ENCODE measurements at places on chromosomes 16 and 17.

GRCh38 chr16:73018821-73019456 is 29.0 kb downstream of the ZFHX3 start:
- DNase-seq, result no peak

DNA sequence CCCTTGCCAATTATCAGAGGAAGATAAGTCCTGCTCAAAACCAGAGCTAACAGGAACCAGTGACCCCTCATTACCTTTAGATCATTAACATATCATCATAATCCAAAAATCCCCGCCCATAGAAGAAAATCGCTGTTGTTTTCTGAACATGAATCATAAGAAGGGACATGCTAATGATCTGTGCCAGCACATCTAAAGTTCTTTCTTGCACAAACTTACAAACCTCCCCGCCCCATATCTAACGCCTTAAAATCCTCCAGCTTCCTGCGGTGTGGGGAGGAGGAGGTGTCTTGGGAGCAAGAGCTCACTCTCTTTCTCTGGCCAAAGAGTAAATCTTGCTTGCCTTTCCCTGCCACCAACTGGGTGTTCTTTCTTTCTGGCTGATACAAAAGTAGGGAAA is 78.3 kb downstream of the IRX3 start:
- no peak for DNase-seq

DNA sequence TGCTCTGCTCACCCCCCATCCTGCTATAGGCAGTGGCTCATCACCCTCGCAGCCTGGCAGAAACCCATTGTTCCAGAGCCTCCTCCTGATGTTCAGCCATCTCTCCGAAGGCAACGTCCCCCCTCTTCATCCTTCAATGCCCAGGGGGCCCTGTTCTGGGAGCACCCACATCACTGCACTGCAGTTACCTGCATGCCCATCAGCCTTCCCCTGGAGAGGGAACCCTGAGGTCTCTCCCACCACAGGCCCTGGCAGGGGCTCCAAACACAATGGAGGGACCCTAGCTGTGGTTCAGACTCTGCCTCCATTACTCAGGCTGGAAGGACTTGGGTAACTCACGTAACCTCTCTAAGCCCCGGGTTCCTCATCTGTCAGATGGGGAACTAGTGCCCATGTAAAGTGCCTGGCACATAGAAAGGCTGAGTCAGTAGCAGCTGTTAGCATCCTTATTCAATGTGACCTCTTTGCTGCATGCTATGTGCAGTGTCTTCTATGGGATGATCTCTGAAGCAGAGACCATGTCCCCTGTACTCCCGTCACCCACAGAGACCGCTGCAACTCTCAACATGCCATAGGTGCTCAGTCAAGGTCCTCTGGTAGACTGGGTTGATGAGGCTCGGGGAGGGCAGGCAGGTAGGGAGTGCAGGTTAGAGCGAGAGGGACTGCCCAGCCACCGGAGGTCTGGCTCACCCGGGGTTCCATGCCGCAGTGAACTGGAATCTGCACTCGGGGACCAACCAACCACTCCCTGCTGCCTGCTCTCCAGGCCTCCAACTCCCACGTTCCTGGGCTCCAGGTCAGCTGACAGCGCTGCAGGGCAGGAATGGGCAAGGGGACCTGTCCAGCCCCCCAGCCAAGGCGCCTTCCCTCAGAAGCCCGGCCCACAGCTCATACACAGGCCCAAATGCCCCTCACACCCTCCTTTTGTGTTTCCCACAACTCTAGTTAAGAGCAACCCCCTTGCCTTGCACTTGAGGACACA is 233.2 kb downstream of the ZNF423 start:
- no peak for DNase-seq

- DNase-seq, result no peak
Observed at GRCh38 chr17:29663155-29663554, 40.4 kb upstream of the CORO6 start.

DNA sequence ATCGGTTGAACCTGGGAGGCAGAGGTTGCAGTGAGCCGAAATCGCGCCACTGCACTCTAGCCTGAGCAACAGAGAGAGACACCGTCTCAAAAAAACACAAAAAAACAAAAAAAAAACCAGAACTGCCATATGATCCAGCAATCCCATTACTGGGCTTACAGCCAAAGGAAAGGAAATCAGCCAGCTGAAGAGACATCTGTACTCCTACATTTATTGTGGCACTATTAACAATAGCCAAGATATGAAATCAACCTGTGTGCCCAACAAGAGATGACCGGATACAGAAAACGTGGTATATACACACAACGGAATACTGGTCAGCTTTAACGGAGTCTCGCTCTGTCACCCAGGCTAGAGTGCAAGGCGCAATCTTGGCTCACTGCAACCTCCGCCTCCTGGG is 14.6 kb downstream of the FANCA start:
- no peak for DNase-seq

- no peak for DNase-seq
Observed at GRCh38 chr17:77210331-77210730, 69.6 kb downstream of the SEC14L1 start.

- peak; percentile 51 for DNase-seq
Observed at GRCh38 chr16:30903596-30903995, 7.2 kb downstream of the CTF1 start.

- no peak for DNase-seq
Observed at GRCh38 chr17:63024716-63025115, 58.7 kb downstream of the TANC2 start.

DNA sequence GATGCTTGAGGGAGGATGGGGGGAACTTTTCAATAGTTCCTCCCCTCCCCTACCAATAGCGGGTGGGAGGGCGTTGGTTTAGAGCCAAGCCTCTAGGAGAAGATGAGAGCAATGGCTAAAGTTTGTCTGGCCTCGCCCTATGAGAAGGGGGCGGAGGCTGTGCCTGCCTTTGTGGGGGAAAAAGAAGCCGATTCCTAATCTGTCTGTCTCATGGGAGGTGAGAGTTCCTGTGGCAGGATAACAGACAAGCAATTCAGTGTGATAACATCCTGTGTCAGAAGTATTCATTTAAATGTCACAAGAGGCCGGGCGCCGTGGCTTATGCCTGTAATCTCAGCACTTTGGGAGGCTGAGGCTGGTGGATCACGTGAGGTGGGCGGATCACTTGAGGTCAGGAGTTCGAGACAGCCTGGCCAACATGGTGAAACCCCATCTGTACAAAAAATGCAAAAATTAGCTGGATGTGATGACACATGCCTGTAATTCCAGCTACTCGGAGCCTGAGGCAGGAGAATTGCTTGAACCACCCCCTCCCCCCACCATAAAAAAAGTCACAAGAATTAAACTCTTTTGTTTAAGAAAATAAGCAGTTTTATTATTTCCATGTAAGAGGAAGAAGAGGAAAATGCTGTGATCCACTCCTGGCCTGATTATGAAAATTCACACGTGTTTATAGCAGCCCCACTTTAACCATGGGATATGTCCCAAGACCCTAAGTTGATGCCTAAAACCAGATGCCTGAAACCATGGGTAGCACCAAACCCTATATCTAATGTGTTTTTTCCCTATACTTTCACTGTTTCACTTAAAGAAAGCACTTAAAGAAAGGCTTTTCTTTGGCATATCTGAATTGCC is 1.7 kb downstream of the SLFN5 start:
- DNase-seq, result no peak

DNA sequence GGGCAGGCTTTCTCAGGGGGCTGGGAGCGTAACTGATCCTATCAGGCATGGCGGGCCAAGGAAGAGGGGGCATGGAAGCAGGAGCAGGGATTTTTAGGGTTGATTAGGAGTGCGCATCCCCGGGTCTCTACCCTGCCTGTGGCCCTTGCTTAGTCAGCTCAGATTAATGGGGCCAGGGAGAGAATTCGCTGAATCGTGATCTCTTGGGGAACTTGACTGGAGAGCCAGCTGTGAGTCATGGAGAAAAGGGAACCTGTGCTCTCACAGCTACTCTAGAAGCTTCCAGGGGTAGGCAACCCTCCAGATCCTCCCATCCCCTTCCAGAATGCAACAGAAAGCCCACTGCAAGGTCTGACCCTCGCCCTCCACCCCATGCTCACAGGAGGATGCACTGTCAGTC is 3.6 kb downstream of the FOXN1 start:
- DNase-seq, result no peak

DNA sequence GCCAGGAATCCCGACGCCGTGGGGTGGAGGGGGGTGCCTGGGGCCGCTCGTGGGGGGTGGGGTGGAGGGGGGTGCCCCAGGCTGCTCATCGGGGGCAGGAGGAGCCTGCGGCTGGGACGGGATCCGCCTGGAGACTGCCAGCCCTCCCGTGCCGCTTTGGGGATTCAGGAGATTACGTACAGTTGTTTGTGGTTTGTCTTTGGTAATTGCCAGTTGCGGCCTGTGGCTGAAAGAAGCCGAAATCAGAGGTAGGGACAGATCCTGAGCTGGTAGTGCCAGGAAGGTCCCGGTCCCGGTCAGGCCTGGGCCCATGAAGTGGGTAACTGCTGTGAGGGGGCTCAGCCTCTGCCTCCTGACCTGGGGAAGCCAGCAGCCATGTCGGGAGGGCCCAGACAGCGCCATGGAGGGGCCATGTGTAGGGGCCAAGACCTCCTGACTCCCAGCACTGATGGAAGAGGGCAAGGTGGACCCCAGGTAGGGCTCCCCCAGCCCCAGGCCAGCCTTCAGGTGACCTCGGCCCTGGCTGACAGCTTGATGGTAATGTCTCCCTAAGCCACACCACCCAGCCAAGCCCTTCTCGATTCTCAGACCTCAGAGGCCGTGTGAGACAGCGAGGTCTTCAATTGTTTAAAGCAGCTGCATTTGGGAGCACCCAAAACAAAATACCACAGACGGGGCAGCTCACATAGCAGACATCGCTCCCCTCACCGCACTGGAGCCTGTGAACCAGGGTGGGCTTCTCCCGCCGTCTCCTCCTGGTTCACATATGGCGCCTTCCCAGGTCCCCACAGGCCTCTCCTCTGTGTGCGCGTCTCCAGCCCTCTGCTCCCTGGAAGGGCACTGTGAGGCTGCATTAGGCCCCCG is 34.9 kb upstream of the SSTR5 start:
- no peak for DNase-seq

- DNase-seq, result no peak
Observed at GRCh38 chr16:84360170-84360569, 8.2 kb upstream of the ATP2C2 start.

- no peak for DNase-seq
Observed at GRCh38 chr17:79975498-79976134, 60.1 kb downstream of the TBC1D16 start.

GRCh38 chr16:30004811-30005242 is 6.0 kb downstream of the DOC2A start:
- no peak for DNase-seq

DNA sequence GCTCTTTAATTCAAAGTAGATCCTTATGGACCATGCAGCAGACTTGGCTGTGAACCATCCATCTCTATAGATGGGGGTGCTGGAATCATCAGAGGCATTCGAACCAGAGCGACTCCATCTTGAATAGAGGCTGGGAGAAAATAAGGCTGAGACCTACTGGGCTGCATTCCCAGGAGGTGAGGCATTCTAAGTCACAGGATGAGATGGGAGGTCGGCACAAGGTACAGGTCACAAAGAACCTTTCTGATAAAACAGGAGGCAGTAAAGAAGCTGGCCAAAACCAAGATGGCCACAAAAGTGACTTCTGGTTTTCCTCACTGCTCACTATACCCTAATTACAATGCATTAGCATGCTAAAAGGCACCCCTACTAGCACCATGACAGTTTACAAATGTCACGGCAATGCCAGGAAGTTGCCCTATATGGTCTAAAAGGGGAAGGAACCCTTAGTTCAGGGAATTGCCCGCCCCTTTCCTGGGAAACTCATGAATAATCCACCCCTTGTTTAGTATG is 89.2 kb upstream of the BRD7 start:
- no peak for DNase-seq

GRCh38 chr16:68070806-68071517 is 14.2 kb upstream of the NFATC3 start:
- no peak for DNase-seq

DNA sequence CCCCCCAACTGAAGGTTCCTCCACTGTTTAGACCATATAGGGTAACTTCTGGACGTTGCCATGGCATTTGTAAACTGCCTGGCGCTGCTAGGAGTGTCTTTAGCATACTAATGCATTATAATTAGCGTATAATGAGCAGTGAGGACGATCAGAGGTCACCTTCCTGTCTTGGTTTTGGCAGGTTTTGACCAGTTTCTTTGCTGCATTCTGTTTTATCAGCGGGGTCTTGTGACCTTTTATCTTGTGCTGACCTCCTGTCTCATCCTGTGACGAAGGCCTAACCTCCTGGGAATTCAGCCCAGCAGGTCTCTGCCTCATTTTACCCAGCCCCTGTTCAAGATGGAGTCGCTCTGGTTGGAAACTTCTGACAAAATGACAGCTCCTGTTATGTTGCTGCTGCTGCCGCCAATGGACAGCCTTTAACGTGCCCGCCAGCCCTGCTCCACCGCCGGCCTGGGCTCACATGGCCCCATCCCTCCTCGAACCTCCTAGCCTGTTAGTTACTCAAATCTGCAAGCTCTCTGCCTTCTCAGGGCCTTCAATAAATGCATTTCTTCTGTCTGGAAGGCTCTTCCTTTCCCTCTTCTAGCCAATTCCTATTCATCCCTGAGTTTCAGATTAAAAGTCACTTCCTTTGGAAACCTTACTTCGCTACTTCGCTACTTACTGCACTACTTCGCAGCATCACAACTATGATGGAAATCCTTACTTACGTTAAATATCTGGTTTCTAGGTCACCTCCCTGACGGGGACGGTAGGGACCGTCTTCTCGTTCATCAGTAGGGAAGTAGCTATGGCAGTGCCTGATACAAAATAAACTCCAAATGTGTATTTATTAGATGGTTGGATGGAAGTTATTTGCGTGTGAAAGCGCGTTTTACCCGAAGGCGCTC is 640 bp upstream of the NAGLU start:
- DNase-seq, result no peak

GRCh38 chr17:49839455-49839854 is 8.4 kb downstream of the TAC4 start:
- no peak for DNase-seq

- no peak for DNase-seq
Observed at GRCh38 chr17:58918072-58918471, 162.4 kb downstream of the PPM1E start.

GRCh38 chr16:53502331-53503269 is at the start of gene AKTIP:
Gene AKTIP (minus strand): TSS chr16:53503209. CDS start chr16:53500259, 2,950 bp downstream.
- no peak for DNase-seq

- no peak for DNase-seq
Observed at GRCh38 chr17:7138800-7139381, 24.3 kb upstream of the ASGR2 start.

DNA sequence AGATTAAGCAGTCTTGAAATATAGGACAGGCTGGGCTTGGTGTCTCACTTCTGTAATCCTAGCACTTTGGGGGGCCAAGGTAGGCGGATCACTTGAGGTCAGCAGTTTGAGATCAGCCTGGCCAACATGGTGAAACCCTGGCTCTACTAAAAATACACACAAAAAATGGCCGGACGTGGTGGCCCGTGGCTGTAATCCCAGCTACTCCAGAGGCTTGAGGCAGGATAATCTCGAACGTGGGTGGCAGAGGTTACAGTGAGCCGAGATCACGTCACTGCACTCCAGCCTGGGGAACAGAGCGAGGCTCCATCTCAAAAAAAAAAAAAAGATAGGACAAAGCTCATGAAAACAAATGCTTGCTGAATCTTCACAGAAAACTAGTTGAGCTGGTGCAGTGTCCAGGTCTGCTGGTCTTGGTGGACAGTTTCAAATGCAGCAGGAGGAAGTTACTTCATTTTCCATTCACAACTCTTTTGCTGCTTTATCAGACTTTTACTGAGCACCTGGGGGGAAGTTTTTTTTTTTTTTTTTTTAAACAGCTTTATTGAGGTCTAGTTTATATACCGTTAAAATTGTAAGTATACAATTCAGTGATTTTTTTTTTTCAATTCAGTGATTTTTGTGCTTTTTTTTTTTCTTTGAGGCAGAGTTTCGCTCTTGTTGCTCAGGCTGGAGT is 45.2 kb downstream of the SNX29 start:
- DNase-seq, result no peak

GRCh38 chr17:32794533-32795246 is 82.2 kb downstream of the MYO1D start:
- DNase-seq, result no peak
